Thyroid gland (tissue), 4 donors: ENCODE measurements at places on chromosomes 13 and 19.
A peak's percentile ranks its signal among the peaks of the same experiment; 100 is the strongest.

- no peak for DNase-seq
Measured at GRCh38 chr13:77184455-77184854, 142.4 kb downstream of the MYCBP2 start.

DNA sequence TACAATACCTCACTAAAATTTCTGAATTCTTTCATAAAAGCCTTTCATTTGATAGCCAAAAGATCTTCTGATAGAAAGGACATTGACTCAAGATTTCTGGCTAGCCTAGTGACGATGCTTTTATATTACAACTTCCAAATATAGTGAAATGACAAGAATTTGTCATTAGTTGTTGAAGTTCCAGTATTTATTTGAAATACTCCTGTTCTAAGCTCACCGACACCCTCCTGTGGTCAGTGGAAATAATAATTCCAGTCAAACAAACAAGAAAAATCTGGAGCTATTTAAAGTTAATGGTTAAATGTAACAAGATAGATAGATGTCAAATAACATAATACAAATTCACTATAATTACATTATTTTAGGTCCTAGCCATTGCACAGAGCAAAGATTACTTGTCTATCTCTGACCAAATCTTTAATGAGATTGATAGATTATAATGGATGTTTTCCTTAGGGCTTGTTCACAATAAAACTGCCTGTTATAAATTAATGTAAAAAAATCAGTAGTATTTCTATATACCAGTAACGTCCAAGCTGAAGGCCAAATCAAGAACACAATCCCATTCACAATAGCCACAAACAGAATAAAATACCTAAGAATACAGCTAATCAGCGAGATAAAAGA is 195.5 kb downstream of the RGCC start:
- peak; percentile 32 for DNase-seq

GRCh38 chr19:49847731-49848696 is 2.9 kb upstream of the PTOV1 start:
- no peak for DNase-seq

DNA sequence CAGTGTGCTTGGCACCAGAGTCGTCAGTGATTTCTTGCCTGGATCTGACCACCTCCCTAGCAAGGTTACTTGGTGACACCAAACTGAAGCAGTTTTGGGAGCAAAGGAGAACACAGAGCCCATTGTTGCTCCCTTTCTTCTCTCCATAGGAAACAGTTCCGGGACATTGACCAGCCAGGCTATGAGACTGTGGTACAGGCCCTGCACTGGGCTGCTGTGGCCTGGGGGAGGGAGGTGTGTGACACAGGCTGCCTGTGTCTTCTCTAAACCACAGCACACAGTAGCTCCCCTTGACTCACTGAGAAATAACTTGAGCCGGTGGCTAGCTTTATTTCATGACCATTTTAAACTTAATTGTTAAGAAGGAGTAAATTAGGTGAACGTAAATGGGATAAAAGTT is 214.8 kb upstream of the UBL3 start:
- no peak for DNase-seq

GRCh38 chr19:50657222-50657669 is 8.0 kb downstream of the C19orf81 start:
- DNase-seq: no peak

GRCh38 chr13:51793570-51794271 is 10.2 kb downstream of the DHRS12 start:
- no peak for DNase-seq

DNA sequence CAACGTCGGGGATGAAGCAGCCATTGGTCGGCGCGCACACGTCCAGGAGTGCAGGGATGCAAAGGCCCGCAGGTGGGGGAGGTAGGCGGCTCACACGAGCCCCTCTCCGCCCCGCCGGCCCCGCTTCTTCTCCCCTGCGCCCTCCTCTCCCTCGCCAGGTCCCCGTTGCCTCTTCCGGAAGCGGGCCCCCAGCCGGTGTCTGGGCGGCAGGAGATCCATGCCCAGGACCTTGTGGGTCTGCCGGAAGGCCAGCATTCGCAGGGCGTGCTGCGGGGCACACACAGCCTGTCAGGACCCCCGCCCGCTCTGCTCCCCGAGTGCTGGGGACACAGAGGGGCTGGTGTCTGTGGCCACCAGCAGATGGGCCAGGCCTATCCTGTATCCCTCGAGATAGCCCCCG is 19.7 kb upstream of the MATK start:
- no peak for DNase-seq

DNA sequence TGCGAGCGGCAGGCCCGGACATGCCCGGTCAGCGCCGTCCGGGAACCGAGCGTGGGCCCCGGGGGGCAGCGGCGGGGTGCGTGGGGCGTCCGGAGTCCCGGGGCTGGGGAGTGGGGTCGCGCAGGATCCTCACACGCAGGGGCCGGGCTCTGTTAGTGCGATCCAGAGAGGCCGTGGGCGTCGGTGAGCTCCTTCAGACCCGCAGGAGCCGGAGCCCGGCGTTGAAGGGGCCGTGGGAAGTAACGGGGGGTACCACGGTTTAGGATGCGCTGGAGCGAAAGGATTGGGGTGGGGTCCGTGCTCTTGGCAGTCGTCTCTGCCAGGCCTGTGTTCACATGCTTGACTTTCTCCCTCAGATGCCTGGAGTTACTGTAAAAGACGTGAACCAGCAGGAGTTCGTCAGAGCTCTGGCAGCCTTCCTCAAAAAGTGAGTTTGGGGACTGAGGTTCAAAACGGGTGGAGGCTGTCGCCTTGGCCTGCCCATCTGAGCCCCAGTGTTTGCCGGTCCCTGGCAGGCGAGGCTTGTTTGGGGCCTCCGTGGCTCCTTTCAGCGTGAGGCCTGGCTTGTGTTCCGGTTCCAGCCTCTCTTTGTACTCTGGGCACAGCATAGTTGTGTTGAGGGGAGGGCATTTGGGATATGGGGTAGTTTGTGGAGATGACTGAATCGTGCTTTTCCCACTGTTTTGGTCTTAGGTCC is 512 bp downstream of the RPS19 start:
- no peak for DNase-seq

DNA sequence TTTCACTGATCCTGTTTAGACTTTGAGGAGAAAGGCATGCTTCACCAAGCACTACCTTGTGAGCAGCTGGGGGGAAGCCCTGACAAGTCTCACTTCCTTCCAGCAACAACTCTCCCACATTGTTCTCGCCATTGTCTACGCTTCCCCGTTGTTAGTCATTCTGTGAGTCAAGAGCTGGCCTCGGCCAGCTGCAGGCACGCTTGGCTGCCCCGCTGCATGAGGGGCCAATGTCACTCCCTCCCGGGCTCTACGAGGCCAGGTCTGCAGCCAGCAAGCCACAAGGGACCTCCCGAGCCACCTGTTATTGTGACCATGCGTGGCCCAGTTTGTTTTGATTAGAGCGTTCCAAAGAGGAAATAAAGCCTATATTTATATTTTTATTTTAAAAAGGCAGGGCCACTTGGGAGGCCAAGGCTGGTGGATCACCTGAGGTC is 220.9 kb downstream of the FOXO1 start:
- peak; percentile 92 for DNase-seq

- DNase-seq: no peak
Measured at GRCh38 chr13:43482026-43482425, 304.7 kb downstream of the ENOX1 start.

- DNase-seq: no peak
Measured at GRCh38 chr19:1238369-1239303, 831 bp upstream of the CBARP start.

GRCh38 chr13:72346716-72347115 is 380.7 kb downstream of the MZT1 start:
- no peak for DNase-seq

GRCh38 chr19:34662919-34663318 is 14.0 kb downstream of the SCGB2B2 start:
- DNase-seq: no peak
